Tongue (tissue), 3 donors: ENCODE measurements at places on chromosomes 16 and 17.
A peak's percentile ranks its signal among the peaks of the same experiment; 100 is the strongest.

GRCh38 chr16:66131895-66132294 lies 234.6 kb upstream of the CDH5 start:
- DNase-seq, result no peak

GRCh38 chr16:20859699-20860098 lies 40.5 kb downstream of the DCUN1D3 start:
- DNase-seq, result no peak

DNA sequence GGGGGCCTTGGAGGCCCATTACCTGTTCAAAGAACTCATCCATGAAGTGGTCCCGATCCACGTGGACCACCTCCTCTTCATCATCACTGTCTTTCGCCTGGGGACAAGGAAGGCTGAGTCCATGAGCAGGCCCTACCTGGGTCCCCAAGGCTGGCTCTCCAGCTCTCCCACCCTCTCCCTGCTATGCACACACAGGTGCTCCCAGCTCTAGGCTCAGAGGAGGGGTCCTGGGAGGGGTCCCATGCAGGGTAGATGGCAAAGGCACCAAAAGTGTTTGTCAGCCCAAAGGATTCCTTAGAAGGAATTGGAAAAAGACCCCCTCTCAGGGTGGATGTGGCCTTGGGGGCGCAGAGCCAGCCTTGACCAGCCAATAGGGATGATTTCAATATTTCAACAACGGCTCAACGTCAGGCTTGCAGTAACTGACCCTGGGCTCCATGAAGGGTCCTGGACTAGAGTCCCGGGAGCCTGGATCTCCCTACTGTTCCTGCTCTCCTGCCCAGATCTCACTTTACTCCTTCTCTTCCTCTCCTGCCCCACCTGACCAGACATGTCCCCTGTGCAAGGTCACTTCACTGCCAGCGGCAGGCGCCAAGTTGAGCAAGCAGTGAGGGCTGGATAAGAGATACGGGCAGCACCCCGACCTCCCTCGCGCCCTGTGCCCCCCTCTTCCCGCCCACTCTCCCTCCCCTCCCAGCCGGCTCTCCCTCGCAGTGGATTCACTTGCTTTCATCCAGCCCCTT lies 8.8 kb downstream of the STX1B start:
- no peak for DNase-seq

- DNase-seq, result peak; percentile 29
These were observed 150.1 kb upstream of the CDH11 start for GRCh38 chr16:65271996-65272395.
